Breast epithelium (tissue), 4 donors: ENCODE measurements at places on chromosomes 2 and 18. TPM values are rescaled to one million over a fixed set of nuclear protein-coding genes. Genes with fewer than 3 reads are reported as not detected.

- no peak for DNase-seq
These were observed 918 bp upstream of the NABP1 start for GRCh38 chr2:191676790-191677645.

DNA sequence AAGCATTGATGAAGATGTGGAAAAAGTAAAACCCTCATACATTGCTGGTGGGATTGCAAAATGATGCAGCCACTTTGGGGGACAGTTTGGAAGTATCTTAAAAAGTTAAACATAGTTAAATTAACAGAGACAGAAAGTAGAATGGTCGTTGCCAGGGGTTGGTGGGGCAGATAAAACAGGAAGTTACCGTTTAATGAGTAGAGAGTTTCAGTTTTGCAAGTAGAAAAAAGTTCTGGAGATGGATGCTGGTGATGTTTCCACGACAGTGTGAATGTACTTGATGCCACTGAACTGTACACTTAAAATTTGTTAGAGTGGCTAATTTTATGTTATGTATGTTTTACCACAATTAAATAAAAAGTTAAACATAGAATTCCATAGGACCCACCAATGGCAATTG lies 44.5 kb upstream of the EGR4 start:
- DNase-seq, result no peak

- no peak for DNase-seq
These were observed 179.3 kb downstream of the TMEM18 start for GRCh38 chr2:497770-498492.

GRCh38 chr18:32258558-32259204 lies 68.8 kb downstream of the MEP1B start:
- no peak for DNase-seq

- no peak for DNase-seq
These were observed 32.4 kb downstream of the TTLL4 start for GRCh38 chr2:218743068-218743467.

DNA sequence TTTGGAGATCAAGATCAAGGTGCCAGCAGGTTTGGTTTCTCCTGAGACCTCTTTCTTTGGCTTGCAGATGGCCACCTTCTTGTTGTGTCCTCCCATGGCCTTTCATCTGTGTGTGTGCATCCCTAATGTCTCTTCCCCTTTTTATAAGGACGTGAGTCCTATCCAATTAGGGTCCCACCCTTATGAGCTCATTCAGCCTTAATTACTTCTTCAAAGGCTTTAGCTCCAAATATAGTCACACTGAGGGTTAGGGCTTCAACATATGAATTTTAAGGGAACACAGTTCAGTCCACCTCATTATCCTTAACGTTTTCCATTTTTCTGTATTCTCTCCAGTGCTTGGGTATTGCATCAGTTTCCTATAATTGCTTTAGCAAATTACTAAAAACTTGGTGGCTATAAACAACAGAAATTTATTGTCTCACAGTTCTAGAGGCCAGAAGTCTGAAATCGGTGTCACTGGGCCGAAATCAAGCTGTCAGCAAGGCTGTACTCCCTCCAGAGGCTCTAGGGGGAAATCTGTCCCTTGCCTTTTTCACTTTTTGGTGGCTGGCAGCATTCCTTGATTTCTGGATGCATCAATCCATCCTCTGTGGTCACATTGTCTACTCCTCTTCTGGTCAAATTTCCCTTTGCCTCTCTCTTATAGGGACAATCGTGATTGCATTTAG lies 34.1 kb downstream of the CDC42EP3 start:
- DNase-seq, result no peak

Gene LYG2
- total RNA-seq, result not detected
